ENCODE measurements at places on chromosomes 11 and 22.

DNA sequence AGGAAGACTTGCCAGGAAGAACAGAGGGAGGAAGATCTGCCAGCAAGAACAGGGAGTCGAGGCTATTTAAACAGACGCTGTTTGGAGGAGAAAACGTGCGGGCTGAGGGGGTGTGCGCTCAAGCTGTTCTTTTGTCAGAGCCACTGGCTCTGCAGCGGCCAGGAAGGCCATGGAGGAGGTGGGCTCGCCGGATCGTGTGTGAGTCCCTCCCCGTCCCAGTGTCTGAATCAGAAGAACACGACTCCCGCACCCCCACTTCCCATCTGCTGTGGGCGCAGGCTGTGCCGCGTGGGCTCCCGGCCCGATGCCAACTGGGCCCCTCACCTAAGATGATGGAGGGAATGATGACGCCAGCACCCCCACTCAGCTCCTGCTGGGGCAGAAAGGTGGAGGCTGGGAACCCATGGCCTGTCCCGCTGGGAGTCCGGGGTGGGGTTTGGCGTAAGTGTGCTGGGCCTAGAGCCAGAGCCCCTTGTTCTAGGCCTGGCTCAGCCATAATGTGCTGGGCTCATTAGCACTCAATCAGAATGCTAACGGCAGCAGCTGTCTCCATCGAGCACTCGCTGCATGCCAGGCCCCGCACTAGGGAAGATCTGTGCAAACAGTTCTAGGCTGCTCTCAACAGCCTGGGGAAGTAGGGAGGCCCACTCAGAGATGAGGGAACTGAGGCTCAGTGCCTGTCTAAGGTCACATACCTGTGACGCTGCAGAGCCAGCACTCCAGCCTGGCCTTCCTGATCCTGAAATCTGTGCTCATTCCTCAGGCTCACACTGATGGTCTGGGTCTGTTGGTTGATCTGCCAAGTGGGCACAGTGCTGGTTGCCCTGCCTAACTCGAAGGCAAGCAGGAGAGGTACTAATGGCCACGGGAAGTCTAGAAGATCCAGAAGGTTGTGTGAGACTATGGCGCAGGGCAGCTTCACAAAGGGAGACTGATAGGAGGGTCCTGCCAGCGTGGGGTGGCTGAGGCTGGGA, 11.5 kb downstream of the NPTXR start:
- no peak for DNase-seq

DNA sequence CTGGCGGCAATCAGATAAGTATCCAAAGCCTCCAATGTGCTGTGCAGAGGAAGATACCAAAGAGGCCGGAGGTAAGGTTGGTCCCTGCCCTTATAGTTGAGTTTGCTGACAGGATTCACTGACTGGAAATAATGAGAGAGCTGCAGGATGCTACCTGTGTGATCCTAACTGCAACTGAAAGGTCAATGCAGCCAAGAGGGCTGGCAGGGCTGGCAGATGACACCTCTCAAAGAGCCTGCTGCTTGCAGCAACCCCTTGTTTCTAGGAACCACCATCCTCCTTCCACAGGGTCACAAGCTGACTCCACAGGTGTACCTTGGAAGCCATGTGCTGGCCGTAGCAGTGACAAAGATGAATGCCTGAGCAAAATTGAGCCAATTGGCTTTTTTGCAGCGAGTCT, 348.1 kb downstream of the DDX10 start:
- no peak for DNase-seq

- DNase-seq, result no peak
These were observed 67.2 kb downstream of the CCDC83 start for GRCh38 chr11:85922367-85922766.

- DNase-seq, result no peak
These were observed 15.2 kb downstream of the DHCR7 start for GRCh38 chr11:71432761-71433647.

- DNase-seq, result no peak
These were observed 44.9 kb upstream of the SWAP70 start for GRCh38 chr11:9619004-9619403.

GRCh38 chr11:65209711-65210360, 28.1 kb downstream of the CAPN1 start:
- no peak for DNase-seq

DNA sequence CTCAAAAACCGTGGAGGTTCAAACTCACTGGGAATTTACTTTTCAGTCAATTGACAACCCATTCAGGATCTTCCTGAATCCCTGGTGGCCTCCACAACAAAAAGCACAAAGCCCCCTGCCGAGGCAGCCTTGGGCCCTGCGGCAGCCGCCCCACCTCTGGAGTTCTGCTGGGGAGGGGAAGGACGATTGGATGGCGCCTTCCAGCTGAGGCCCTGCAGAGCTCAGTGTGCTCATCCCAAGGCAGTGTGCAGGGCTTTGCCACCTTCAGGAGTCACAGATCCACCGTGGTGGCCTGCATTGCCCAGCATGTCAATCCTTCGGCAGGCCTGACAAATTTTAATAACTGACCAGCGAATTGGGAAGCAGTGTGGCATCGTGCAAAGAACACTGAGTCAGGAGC, 7.4 kb downstream of the ZFTA start:
- no peak for DNase-seq

DNA sequence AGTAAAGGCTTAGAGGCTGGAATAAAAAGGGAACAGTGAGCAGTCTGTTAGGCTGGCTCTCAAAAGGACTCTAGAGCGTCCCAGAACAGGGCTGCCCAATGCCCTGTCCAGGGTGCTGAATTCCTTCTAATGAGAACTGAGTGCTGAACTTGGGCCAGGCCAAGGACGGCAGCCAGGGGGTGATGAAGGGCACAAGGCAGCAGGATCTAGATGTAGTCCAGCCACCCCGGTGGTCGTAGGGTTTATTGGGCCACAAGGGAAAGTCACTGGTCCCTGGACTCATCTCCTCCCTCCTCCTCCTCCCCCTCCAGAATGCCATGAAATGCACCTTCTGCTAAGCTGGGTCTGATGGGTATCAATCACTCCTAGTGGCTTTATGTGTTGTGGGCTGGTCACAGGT, 19.2 kb downstream of the NPTXR start:
- peak; percentile 29 for DNase-seq

DNA sequence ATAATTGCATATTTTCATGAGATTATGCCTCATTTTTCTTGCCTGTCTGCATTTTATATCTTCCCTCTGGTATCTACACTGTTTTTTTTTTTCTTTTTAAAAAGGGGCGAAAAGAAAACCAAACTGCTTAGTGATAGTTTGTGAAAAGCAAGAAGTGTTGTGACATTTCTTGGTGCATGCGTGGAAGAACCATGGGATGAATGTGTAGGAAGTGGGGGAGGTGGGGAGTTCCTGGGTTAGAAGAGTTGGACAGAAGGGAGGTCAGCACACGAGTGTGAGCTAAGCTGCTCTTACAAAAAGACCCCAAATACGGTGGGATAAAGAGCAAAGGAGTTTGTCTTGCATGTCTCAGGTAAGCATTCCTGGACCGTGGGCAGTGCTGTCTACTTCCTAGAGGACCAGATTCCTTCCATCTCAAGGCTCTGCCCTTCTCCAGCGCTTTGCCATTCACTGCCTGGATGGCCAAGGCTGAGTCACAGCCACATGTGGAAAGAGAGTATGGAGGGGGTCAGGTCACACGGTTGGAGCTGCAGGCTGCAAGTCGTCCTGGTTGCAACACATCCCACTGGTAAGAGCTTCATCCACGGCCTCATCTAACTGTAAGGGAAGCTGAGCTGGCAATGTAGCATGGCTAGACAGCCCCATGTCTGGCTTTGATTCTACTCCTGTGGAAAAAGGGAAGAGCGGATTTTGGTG, 300.6 kb downstream of the DDX10 start:
- no peak for DNase-seq

DNA sequence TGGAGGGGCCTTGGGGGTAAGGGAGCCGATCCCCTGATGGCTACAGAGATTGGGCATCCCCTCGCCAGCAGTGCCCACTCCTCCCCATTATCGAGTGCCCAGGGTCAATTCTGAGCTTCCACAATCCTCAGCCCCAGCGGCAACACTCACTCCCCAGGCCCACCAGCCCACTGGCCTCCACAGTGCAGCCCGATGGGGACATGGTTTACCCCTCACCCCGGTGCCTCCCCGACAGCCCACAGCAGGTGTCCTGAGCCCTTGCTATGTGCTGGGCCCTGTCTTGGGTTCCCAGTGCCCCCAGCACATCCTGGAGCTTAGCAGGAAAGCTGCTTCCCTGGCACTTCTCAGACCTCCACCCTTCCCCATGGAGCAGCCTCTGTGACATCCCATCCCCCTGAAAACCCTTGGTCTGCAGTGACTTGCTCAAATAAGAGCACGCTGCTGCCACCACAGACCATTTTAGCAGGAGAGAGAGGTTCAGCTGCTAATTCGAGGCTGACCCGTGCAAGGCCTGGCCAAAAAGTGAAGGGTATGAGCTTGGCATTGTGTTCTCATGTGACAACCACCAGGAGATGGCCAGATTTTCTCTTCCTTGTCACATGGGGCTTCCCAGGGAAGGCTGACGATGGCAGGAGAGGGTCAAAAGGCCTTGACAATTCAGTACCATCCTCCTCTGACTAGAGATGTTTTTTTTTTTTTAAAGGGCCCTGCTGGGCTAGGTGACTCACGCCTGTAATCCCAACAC, 23.6 kb downstream of the KCNJ4 start:
- no peak for DNase-seq

GRCh38 chr22:44111562-44112155, 69.1 kb upstream of the PARVG start:
- no peak for DNase-seq

DNA sequence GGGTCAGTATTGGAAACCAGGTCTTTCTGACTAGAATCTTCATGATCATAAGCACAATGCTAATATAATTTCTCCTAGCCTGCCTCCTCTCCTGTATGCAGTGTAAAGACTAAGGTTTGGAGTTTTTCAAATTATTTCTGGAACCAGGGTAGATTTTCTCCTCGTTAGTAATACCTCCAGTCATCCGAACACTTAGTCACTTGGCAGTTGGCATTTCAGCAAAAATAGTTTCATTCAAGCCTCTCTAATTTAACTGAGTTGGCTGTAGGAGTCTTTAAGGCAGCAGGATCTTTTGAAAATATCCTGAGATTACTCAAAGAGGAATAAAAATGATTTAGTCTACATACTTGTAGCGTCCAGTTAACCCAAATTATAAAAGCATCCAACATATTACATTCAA, 6.3 kb downstream of the TYR start:
- no peak for DNase-seq

DNA sequence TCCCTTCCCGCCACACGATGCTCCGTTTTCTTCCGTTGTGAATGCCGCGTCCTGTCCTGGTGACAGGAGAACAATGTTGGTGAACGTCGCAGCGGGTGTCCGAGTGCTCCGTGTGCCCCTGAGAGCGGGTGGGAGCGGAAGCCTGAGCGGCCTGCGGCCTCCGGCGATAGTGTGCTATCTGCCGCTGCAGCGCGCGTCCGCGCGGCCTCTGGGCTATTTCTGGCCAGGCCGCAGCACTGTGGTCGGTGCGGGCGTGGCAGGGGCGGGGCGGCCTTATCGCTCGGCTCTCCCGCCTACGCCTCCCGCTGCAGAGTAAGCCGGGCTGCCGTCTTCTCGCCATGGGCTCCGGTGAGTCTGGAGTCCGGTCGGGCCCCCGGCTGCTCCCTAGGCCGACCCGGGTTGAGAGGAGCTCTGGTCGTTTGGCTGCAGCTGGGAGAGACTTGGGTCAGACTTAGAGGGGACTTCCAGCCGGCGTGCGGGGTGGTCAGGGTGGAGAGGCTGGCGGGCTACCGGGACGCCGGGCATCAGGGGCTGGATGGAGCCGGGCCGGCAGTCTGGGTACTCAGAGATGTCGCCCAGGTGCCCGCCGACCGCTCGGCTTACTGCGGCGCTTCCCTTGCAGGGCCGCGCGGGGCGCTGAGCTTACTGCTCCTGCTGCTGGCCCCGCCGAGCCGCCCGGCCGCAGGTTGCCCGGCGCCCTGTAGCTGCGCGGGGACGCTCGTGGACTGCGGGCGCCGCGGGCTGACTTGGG, at the start of gene GP1BB:
TSS of gene GP1BB (plus strand) at position 308 of the 751 bp plus-strand sequence. CDS start at position 339, 31 bp downstream.
- DNase-seq, result no peak

DNA sequence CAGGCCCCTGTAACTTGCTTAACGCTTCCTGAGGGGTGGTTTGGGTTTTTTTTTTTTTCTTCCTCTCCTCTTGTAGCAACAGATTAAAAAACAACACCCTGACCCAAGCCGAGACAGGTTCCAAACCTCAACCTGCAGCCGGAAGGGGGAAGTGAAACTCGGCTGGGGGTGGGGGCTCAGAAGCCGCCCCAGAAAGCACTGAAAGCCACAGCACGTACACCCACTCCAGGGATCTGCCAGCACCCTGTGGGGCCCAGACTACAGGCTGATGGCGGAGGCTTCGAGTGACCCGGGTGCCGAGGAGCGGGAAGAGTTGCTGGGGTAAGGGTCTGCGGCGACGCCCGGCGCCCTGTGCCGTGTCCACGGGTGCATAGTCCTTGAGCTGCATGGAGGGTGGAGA, at the start of gene LSP1:
TSS of gene LSP1 (plus strand) at position 208 of the 400 bp plus-strand sequence. CDS start at position 269, 61 bp downstream.
- no peak for DNase-seq

DNA sequence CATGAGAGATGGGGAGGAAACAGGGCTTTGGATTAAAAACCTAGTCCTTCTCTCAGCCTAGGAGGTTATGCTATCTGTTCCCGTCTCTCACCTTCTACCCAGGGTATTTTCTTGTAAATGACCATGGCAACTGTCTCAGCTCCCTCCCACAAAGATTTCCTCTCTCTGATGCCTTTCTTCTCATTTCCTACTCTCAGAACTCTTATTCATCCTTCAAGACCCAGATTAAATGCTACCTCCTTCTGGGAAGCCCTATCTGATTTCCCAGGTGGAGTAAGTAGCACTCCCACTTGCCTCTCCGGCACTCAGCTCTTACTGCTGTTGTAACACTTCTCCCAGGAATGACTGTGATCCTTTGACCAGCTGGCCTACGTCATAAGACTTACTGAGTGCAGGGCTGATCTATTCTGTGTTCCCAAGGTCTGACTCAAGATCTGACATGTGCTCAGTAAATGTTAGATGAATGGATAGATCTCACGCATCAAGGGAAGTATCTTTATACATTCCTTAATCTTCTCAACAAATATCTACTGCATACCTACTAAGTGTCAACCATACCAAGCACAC, 175.0 kb downstream of the TENM4 start:
- no peak for DNase-seq

DNA sequence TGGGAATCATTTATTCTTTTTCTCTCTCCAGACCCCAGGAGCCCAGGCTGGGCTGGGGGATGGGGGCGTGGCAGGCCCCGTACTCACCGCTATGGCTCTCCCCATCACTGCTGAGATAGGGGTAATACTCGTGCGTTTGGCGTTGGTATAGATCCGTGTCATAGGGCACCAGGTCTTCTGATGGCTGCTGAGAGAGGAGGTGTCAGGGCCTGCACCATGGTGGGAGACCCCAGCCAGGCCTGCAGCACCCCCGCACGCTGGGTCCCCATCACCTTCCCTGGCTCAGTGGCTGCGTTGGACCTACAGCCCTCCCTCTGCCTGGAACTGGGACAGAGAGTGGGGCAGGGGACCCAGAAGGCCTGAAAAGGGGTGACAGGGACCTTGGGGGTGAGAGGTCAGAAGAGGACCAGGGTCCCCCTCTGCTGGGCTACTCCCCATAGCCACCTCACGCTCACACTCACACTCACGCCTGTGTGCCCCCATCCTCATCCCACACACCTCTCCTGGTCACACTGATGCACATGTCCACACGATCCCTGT, 2.7 kb downstream of the SPI1 start:
- DNase-seq, result no peak
